ENCODE measurements at places on chromosomes 12 and 14. TPM values are rescaled to one million over a fixed set of nuclear protein-coding genes. Genes with fewer than 3 reads are reported as not detected.
A peak's percentile ranks its signal among the peaks of the same experiment; 100 is the strongest.

DNA sequence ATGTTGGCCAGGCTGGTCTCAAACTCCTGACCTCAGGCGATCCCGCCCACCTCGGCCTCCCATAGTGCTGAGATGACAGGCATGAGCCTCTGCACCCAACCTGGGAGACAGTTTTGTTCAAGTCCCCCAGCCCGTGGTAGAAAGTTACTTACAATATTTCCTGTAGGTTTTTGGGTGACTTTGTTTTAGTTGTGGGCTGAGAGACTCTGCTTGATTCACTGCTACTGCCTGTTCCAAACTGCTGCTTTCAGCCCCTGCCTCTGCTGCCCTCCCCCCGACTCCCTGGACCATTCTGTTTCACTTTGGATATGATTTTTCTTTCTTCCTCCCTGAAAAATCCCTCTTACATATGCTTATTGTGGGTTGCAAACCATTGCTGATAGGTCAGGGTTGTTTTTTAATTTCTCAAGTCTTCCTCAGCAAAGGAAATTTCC, 13.4 kb upstream of the PCNX1 start:
- no peak for DNase-seq

DNA sequence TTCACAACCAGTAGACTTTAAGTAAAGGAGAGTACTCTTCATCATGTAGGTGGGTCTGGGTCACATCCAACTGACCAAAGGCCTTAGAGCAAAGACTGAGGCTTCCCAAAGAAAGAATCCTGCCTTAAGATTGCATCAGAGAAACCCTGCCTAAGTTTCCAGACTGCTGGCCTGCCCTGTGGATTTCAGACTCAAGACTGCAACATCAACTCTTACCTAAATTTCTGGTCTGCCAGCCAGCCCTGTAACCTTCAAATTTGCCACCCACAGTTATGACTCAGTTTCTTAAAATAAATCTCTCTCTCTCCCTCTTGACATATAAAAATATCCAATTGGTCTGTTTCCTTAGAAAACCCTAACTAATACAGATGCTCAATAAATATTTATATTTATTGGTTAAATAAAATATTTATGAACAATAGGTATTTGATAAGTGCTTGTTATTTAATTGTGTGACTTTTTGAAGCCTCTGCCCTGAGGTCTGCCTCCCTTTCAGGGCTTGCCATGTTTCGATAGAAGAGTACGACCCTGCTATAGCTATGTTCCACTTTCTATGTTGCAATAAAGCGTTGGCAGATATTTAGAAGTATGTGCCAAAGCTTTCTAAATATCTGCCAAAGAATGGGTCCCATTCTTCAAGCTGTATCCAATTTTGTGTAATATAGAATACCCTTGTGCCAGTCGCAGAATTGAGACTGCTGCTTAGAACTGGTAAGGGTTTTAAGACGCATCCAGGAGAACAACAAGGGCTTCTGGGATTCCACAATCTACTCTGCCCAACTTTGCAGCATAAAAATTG, 65.7 kb downstream of the TMEM30B start:
- no peak for DNase-seq

DNA sequence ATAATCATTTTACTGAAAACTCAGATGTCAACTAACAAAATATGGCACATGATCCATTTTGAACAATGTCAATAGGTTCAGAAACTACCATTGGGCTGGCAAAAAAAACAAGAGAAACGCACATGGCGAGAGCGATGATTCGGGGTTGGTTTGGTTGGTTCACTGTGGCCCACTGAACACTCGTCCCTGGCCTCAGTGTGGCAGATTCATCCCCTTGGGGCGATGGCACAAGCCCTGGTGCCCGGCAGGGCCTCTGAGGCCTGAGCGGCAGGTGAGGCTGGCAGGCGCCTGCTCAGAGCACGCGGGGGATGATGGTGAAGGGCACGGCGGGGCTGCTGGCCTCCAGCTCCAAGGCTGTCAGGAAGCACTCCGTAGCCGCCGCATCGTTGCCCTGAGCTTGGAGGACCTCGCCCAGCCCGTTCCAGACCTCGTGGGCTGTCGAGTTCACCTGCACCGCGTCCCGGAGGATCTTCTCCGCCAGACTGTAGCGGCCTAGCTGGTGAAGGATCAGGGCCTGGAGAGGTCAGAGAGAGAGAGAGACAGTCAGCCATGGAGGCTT, 144.3 kb downstream of the CALM1 start:
- DNase-seq = no peak

DNA sequence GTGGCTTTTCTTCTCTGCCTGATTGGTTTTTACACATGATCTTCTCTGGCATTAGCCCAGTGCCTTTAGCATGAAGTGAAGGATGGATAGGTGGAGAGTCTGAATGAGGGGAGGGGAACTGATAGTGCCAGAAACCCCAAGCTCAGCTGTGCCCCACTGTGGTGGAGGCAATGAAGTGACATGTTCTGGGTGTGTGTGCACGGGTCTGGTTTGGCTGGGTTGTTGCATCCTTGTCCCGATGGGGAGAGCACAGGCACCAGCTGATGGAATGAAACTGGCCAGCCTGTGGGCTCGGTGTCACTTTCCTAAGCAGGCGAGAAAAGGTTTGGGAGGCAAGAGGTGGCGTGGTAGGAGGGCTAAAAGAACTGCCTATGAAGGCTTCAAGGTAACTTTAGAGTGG, 65.3 kb downstream of the CACNA1C start:
- DNase-seq = no peak

DNA sequence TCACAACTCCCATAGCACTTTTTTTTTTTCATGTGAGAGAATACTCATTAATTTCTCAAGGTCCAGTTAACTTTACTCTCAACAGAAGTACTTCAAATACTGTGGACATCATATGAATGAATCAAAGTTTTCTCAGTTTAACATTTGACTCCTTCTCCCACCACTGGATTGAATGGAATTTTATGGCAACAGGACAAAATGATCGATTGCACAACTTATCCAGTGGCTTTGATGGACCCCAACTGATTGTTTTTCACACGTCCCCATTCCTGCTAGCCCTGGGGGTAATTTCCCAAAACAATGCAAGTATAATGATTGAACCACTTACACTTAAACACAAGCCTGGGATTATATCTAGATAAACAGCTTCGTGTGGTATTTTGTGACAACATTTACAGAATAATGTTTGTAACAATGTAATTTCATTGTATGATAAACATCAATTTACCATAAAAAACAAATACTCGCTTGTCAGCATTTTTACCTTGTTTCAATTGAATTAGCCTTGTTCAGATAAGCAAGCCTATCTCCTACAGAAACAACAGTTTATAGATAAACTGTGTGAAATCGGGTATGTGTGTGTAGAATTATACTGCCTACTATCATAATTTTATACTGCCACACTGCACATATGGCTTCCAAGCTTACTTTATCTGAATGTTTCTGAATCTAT, 60.9 kb downstream of the SOX5 start:
- DNase-seq = no peak

- DNase-seq = no peak
Observed at GRCh38 chr12:91230841-91231240, 48.2 kb upstream of the DCN start.

DNA sequence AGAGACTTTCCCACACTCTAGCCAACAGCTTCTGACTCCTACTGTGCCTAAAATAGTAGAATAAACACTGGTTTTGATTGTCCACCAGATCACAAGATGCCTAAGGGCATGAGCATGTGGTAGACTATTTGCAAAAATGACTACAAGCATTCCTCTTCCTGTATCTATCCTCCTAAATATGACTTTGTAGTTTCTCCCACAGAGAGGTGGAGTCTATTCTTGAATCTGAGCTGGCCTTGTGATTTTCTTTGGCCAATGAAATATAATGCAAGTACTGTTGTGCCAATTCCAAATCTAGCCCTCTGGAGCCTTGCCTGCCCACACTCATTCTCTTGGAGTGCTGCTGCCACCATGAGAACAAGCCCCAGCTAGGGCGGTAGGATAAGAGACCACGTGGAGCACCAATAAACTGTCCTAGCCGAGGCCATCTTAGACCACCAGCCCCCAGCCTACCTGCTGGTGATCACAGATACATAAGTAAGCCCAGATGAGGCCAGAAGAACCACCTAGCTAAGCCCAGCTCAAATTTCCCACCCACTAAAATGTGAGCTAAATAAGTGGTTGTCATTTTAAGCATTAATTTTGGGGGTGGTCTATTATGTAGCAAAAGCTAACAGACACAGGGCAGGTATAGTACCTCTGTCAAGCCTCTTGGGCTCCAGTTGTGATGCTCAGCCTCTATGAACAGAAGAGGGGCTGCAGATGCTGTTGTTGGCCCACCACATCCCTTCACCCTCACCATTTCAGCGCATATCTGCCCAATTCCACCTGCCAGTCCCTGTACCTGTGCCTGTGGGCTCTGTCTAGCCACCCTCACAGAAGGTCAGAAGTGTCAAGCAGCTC, 17.9 kb downstream of the ZFP36L1 start:
- no peak for DNase-seq

DNA sequence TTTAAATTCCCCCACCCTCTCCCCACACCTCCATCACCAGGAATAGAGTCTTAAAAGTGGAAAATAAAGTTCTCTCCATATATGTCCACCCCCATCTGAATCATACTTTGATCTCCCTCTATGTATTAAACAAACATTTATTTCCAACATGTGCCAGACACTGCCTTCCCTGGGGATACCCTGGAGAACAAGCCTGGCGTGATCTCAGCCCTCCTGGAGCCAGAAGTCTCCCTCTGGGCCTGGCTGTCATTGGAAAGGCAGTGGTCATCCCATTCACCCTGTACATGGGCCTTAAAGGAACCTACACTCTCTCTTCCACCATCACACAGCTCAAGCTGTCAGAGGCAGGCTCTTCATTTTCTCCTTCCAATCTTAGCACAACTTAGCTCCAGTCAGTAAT, 143.6 kb downstream of the EMP1 start:
- no peak for DNase-seq

DNA sequence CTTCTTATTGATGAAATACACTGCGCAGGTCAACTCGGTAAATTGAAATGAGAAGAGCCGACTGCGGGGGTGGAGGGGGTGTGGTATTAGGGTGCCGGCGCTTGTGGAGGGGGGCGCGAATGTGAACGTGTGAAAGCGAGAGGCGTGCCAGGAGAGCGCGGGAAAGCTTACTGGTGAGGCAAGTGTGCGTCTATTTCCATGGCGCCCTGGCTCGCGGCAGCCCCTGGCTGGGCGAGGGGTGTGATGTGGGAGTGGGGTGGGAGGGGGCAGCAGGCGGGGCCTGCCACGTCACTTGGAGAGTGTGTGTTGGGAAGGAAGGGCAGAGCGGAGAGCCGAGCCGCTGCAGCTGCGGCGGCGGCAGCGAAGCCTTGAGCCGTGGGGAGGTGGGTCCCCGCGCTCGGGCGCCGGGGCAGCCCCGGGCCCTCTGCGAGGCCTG, 88.8 kb downstream of the GALNT8 start:
- DNase-seq = peak; percentile 48

DNA sequence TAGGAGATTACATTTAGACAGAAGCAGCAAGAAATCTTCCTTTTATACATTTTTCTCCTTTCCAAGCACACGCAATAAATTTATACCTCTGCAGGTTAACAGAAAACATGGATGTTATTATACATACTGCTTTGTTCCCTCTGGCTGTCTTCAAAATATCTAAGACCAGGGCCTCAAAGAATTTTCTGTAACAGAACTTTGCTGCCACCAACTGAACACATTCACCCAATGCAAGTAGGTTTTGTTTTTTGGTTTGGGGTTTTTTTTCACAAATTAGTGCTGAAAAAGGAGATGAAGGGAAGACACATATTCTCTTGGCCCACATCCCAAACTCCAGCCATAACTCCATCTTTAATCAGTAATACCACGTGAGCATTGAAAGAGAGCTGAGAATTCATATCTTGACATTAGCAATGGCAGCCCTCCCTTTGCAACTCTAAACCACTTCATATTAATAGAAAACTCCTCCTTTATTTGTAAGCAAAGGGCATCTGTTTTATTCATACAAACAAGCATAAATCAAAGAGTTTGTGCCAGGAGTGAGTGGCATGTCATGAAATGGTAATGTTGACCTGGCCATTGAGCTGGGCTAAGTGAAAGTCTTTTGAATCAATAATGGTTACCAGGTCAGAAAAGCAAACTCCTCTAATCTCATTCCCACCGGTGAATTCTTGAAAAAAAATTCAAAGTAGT, 150.8 kb upstream of the FSCB start:
- no peak for DNase-seq

GRCh38 chr14:76806446-76806845, 6.2 kb downstream of the ANGEL1 start:
- no peak for DNase-seq

GRCh38 chr14:60537663-60538062, 28.7 kb downstream of the SIX6 start:
- no peak for DNase-seq

GRCh38 chr14:20327005-20327869, 5.8 kb downstream of the CCNB1IP1 start:
- DNase-seq = no peak

Gene TTC9
- 4.2 TPM for total RNA-seq

Gene SYT1
- 19.5 TPM for total RNA-seq

Gene ACVR1B
- total RNA-seq = 34.3 TPM

Gene KCNMB4
- total RNA-seq = 6.1 TPM

Gene FOXG1
- total RNA-seq = not detected

Gene CEP83
- 28.7 TPM for total RNA-seq

Data from neural crest cell (in vitro differentiated cells).